ENCODE measurements at places on chromosomes 7 and 10.

GRCh38 chr10:112820320-112820719, 129.7 kb upstream of the TCF7L2 start:
- DNase-seq, result no peak

DNA sequence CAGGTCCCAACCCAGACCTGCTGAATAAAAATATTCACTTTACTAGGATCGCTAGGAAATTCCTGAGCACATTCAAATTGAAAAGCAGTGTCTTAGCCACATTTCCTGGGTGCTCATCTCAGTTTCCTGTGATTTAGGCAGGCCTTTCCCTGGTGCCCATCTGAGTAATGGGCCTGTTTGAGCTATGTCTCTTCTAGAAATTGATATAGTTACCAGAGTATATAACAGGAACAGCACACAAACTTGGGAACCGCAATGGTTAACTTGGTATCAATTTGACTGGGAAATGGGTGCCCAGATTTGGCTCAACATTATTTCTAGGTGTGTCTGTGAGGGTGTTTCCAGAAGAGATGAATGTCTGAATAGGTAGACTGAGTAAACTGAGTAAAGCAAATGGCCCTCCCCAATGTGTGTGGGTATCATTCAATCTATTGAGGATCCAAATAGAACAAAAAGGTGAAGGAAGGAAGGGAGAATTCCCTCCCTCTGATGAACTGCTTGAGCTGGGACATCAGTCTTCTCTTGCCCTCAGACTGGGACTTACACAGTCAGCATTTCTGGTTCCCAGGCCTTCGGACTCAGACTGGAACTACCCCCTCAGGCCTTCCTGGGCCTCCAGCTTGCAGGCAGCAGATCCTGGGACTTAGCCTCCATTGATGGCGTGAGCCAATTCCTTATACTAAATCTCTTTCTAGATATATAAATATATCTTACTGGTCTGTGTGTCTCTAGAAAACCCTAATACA, 99.1 kb downstream of the CCDC71L start:
- no peak for DNase-seq

GRCh38 chr10:131068760-131069159, 242.8 kb downstream of the TCERG1L start:
- DNase-seq, result no peak

- DNase-seq, result no peak
These were observed 433.2 kb upstream of the MGMT start for GRCh38 chr10:129033790-129034272.

DNA sequence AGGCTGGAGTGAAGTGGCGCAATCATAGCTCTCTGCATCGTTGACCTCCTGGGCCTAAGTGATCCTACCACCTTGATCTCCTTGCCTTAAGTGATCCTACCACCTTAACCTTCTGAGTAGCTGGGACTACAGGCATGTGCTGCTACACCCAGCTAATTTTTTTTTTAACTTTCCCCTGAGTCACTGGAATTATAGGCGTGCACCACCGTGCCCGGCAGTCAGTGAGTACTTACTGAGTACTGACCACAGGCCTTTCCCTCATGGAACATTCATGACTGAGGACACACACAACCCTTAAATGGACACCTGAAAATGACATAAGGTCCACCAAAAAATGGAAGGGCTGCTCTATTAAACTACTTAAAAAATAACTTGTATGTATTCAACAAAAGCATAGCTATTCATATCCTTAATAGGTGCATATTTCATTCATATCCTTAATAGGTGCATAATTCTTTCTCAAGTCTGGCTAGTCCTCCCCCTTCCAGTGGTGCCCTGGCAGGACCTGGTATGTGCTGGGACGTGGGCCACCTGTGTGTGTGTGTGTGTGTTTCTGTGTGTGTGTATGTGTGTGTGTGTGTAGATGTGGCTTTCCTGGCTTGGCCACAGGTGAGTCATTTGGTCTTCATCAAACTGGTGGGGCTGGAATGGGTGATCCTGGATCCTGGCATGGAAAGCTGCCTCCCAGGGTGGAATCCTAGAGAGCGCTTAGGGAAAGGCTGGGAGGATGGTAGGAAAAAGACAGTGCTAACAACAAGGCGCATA, 3.5 kb downstream of the FAM180A start:
- DNase-seq, result no peak

Data from Peyer's patch (tissue), 4 donors.